ENCODE measurements at places on chromosomes 6 and 20. TPM values are rescaled to one million over a fixed set of nuclear protein-coding genes. Genes with fewer than 3 reads are reported as not detected.

Gene HTR1E
- total RNA-seq: not detected

Gene PCSK2
- total RNA-seq: 11.5 TPM

Gene NRSN1
- total RNA-seq: not detected

Gene TUBB2B
- total RNA-seq: 276 TPM

Gene CTCFL
- total RNA-seq: not detected

Gene LAMA4
- total RNA-seq: 2.1 TPM

Gene SYNDIG1
- 0.38 TPM for total RNA-seq

Gene BHLHE23
- not detected for total RNA-seq

Gene DDR1
- total RNA-seq: 163 TPM

Gene HINT3
- total RNA-seq: 20.9 TPM

Gene POU3F2
- 1.4 TPM for total RNA-seq

Gene KCNK16
- total RNA-seq: 35.2 TPM

Gene BANF2
- not detected for total RNA-seq

- no peak for DNase-seq
Measured at GRCh38 chr20:58899512-58899911, 47.0 kb downstream of the GNAS start.

GRCh38 chr6:16240589-16241320 lies 2.4 kb downstream of the GMPR start:
- no peak for DNase-seq

GRCh38 chr6:97459986-97460385 lies 177.0 kb upstream of the MMS22L start:
- DNase-seq: no peak

- DNase-seq: peak; percentile 49
Measured at GRCh38 chr20:46681032-46681854, 8.0 kb downstream of the TP53RK start.

DNA sequence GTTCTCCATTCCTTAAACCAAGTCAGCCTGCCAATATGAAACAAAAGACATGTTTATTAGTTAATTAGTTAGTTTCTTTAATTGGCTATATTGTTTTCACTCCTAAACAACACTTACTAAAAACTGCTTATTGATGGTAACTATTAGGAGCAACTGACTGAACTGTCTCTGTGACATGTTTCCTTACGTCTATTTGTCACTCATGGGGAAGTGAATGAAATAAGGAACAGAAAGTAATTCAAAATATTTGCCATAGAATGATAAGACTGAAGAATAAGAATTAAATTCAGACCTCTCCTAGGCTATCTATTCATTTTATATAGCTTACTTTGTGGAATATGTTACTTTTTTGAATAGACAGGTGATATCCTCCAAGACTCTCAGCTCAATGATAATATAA lies 217.2 kb downstream of the LAMA2 start:
- DNase-seq: no peak

GRCh38 chr6:11824986-11825385 lies 46.4 kb upstream of the ADTRP start:
- DNase-seq: no peak

- no peak for DNase-seq
Measured at GRCh38 chr6:140711019-140711613, 1336.7 kb upstream of the CITED2 start.

DNA sequence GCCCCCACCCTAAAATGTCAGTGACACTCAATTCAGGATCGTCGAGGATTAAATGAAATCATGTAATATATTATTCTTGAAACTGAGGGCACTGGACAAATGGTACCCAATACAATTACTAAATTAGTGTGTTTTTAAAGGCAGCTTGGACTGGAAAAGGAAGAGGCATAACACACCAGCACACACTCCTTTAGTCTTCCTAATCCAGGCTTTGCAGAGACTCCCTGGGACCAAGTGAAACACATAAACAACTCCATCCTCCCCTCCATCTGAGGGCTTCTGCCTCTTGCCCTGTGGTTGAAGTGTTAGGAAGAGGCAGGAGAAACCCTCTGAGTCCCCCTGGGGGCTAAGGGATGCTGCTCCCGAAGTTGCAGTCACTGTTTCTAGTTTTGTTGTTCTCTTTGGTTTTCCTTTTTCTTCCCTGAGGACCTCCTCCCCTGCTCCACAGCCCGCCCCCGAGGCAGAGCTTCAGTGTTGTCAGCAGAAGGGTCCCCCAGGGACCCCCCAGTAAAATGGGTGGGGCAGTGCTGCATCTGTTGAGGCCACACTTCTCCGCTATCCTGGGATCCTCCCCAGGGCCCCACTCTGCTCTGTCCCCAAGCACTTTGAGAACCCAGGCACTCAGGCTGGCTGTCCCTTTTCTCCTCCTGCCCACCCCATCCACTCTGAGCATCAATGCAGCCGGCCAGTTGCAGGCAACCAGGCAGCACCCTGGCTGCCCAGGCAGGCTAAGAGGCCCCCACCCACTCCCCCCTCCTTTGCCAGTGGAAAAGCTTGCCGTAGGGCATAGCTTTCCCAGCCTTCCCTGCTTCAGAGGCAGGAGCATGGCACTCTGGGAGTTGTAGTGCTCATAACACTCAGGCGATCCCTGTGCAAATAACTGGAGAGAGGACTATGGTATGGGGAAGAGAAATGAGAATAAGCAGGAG lies 5.9 kb downstream of the TMEM63B start:
- DNase-seq: no peak

DNA sequence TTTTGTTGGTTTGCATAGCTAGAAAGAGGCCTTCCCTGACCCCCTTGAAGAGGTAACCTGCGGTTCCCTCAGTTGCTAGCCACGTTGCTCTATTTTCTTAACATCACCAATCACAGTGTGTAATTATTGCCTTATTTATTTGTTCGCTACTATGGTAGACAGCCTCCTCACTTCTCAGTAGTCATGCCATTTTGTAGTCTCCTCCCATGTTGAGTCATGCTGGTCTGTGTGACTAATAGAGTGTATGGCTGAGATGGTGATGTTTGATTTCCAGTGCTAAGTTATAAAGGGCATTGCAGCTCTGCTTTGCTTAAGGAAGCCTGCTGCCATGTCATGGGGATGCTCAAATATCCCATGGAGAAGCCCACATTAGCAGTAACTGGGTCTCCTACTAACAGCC lies 236.6 kb upstream of the CHD6 start:
- no peak for DNase-seq

DNA sequence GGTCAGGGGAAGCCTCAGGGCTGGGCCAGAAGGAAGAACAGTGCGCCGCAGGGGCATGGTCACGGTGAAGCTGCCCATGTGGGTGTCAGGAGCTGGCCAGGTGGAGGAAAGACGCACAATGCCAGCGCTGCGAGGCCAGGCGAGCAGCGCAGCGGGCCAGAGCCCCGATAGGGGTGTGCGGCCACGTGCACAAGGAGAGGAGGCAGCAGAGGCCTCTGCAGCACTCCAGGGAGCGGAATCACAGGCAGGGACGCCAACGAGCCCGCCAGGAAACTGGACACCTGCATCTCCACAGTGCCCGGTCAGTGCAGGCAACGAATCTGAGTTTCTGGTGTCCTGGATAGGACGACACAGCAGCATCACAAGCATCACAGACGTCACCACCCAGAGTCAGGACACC lies 35.7 kb downstream of the TAF4 start:
- DNase-seq: no peak

DNA sequence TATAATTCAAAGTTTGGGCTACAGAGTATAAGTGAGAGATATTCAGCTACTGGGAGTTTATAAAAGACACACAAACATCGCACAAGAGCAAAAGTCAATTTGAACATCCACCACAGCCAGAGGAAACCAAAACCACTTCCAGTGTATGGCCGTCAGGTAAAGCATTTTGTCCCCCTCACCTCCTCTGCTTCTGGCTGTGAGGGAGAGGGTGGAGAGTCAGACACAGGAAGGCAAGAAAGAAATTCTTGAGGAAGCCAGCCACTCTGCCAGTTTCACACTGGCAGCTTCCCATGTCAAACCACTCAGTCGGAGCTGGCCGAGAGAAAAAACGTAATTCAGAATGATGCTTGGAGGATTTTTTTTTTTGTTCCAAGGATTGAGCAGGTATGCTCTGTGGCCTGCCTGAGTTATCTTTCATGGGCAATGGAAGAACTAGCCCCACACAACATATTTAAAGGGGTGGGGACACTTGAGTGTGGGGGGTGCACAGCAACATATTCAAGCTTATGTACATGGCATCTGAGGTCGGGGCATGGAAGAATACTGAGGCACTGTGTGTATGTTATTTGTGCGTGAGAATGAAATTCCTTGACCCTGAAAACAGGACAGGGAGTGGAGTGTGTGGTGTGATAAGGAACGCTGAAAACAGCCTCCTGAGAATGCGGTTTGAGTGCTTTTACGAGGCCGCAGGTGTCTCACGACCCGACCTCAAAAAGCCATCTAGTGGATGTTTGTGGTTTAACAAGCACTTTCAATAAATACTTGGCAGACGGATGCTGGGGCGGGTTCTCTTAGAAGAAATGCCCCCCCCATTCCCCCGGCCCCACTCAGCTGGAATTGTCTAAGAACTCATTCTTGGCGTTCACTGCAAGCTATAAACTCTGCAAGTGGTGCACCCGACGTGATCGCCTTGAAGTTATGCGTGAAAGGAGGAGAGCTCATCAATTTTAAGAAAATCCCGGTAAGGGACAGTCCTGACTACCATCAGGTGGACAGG lies 27.5 kb upstream of the ZBTB22 start:
- DNase-seq: peak; percentile 28

- no peak for DNase-seq
Measured at GRCh38 chr6:114125576-114125975, 154.6 kb upstream of the HDAC2 start.

DNA sequence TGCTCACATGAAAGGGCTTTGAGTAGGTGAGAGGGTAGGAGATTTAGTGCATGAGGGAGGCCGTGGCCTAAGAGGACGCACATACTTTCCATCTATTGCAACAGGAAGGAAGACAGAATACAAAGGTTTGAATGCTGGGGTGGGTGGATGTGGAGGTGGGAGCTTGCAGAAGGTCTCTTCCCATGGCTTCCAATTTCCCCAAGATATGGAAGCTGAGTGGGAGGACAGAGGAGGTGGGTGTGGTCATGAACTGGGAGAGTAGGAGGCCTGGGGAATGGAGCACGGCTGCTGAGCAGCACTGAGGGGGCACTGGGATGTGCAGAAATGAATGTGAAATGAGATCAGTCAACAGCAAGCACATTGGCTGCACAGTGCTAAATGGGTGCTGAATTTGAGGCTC lies 70.3 kb downstream of the SCML4 start:
- no peak for DNase-seq

- no peak for DNase-seq
Measured at GRCh38 chr6:144944106-144944505, 659.0 kb downstream of the UTRN start.

GRCh38 chr6:39330476-39330875 lies 8.0 kb upstream of the KCNK16 start:
- no peak for DNase-seq

GRCh38 chr6:46983007-46983411 lies 59.1 kb downstream of the ADGRF1 start:
- no peak for DNase-seq

GRCh38 chr6:14458669-14459266 lies 341.2 kb downstream of the CD83 start:
- no peak for DNase-seq

- DNase-seq: peak; percentile 61
Measured at GRCh38 chr20:16801919-16802651, 53.9 kb downstream of the OTOR start.

- no peak for DNase-seq
Measured at GRCh38 chr6:151413372-151414145, 22.2 kb upstream of the ZBTB2 start.

DNA sequence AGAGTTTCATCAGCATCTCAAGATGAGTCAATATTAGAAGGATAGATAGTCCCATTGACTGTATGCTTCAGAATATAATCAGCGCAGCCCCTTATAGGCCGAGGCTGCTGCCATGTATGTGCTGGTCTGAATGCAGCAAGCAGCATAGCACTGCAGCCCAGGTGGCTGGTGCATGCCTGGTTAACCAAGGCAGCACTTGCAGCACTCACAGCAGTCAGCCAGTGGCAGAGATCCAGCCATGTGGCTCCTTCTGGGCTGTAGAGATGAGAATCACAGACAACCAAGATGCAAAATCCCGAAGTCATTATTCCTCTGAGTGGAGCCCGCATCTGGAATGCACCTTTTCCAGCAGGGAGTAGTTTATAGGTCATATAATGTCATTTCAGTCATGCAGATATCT lies 251.9 kb downstream of the UST start:
- no peak for DNase-seq

DNA sequence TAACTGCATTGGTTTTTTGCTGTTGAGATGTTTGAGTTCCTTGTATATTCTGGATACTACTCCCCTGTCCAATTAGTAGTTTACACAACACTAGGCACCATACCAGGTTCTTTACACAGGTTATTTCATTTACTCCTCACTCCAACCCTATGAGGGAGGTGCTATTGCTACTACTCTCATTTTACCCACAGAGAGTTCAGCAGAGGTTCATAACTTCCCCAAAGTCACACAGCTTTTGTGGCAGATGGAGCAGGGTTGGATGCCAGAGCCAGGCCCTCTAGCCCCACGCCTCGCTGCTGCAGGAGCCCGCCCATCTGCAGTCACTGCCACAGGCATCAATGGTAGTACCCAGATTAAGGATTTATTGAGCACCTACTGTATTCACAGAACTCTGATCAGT lies 61.7 kb upstream of the MAP3K4 start:
- no peak for DNase-seq

DNA sequence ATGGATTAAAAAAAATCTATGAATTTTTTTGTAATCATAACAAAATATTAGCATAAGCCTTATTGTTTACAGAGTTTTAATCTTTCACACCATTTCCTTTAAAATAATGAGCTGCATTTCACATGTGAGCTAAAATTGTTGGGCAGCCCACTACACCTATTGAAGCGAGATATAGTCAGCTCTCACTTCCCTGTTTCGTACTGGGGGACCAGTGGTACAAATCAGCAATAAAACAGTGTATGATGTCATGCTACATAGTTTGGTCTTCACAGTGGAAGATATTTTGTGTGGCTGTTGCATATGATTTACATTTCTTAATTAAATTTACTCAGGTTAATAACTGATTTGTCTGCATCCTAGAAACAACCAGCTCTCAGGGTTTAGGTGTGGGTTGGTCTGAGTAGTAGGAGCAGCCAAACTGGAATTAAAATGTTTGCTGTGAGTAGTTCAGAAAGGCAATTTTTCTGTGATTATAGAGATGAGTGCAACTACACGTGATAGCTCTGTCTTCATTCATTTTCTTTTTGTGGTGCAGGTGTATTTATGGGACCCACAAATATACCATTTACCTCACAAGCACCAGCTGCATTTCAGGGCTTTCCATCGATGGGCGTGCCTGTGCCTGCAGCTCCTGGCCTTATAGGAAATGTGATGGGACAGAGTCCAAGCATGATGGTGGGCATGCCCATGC lies 99.3 kb downstream of the B3GAT2 start:
- DNase-seq: no peak

Measured in progenitor cell of endocrine pancreas (in vitro differentiated cells).